Activated T-helper 2 cell treated with anti-CD3 and anti-CD28 coated beads, Interferon-gamma antibody, Interleukin-2, Interleukin-4, amounts not matched to agents 10 μg/mL and 5 μg/mL and 100 μg/mL, durations not matched to agents 14 hours and 24 hours and 36 hours (primary cell): ENCODE measurements at places on chromosomes 1 and 21.

GRCh38 chr1:112509005-112509659 is 367 bp downstream of the WNT2B start:
- no peak overlapping the region for H3K4me3 ChIP-seq
- H3K36me3 ChIP-seq = no peaks in the 10 kb centered on the region
- H3K4me1 ChIP-seq = peaks cover 2% of the 10 kb centered on the region
- no peak for DNase-seq

DNA sequence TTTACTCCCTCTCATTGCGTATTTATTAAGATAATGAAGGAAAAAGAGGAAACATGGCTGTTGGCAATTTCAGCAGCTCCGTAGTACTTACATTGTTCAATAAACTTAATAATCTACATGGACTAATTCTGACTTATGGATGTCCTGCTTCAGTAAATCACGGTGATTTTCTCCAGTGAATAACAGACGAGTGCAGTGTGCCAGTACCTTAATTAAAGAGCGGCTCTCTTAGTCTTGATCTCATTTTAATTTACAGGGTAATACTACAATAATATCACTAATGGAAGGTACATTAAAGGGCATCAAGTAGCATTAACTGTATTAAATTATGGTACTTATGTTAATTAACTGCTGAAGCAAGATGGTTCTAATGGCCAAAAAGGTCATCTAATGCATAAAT is 187.2 kb downstream of the NTNG1 start:
- no peaks in the 10 kb centered on the region for H3K36me3 ChIP-seq
- H3K4me3 ChIP-seq = no peak overlapping the region
- H3K4me1 ChIP-seq = no peaks in the 10 kb centered on the region

DNA sequence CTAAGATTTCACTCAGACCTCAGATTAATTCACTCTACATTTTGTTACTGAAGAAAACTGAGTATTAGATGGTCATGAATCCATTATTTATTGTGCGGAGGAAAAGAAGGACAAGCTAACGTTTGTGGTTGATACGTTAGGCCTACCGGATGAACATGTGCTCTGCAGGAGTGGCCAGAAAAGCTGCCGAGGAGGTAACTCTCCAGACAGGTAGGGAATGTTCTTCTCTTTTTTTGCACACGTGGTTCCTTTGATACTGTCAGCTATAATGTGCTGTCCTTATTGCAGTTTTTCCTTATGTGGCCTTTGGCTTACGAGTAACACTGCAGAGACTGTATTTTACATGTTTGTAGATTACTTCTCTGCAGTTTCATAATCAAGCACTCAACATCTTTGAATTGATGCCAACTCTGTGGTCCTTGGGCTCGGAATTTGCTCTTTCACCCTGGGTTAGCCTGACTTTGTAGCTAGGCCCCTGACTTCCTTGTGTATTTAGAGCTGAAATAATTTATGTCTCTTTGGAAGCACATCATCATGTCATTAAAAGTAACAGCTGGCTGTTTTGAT is 13.6 kb downstream of the MTR start:
- peaks cover 78% of the 10 kb centered on the region for H3K36me3 ChIP-seq
- no peak overlapping the region for H3K4me3 ChIP-seq
- no peaks in the 10 kb centered on the region for H3K27me3 ChIP-seq
- DNase-seq = no peak

DNA sequence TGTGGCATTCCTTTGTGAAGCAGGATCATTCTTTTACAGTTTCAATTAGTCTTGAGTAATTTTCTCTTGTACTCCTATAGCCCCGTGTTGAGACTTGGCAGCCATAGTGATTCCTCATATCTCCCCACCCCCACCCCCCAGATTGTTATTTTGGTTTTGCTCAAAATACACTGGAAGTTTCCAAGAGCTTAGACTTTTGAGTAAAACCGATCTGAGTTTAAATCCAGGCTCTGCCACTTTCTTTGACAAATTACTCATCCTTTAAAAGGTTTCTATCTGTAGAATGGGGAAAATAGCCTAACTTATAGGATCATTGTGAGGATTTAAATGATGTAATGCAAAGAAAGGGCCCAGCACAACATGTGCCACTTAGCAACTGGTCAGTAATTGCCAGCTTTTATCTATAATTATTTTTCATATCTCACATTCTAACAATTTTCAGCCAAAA is 53.1 kb upstream of the RC3H1 start:
- H3K27ac ChIP-seq = no peak overlapping the region
- H3K36me3 ChIP-seq = no peaks in the 10 kb centered on the region
- DNase-seq = no peak
- H3K4me3 ChIP-seq = no peak overlapping the region
- H3K27me3 ChIP-seq = peaks cover 17% of the 10 kb centered on the region
- peaks cover 2% of the 10 kb centered on the region for H3K4me1 ChIP-seq

DNA sequence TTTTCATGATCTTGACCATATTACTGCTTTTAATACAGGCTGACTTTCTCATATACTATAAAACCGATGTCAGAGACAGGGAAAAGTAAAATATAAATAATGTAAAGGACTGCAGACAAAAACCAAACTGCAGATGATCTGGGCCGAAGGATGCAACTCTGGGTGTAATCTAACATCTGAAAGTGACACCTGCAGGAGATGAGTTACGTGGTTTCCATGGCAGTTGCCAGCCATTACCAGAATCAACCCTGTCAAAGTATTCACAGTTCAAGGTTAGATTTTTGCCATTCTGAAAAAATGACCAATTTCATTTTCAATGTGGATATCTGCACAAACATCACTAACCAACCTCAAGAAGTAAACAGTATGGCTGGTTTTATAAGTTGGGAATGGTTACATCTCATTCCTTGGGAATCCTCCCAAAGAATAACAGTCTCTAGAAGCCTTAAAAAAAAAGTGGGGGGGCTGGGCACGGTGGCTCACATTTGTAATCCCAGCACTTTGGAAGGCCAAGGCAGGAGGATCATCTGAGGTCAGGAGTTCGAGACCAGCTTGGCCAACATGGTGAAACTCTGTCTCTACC is 27.7 kb downstream of the DNAJC11 start:
- no peaks in the 10 kb centered on the region for H3K27me3 ChIP-seq
- peaks cover 46% of the 10 kb centered on the region for H3K36me3 ChIP-seq
- H3K4me1 ChIP-seq = no peaks in the 10 kb centered on the region
- H3K27ac ChIP-seq = no peak overlapping the region

DNA sequence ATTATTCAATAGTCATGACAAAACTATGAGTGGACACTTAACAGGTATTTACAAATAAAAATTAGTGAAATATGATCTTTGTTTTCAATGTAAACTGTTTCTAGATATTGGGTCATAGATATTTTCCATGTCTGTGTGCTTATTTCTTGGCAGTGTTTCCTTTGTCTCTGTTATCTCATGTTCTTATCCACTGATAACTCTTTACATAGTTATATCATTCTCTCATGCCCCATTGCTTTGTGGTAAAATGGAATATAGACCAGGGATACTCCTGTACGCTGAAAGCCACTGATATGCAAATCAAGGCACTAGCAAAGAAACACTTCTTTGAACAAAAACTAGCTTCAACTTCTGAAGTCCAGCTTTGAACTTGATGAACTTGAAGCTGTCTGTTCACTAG is 113.1 kb downstream of the ITSN1 start:
- no peaks in the 10 kb centered on the region for H3K36me3 ChIP-seq
- H3K27me3 ChIP-seq = peaks cover 1% of the 10 kb centered on the region
- no peaks in the 10 kb centered on the region for H3K4me1 ChIP-seq
- no peak for DNase-seq

GRCh38 chr1:20137604-20138003 is 1.5 kb upstream of the PLA2G2F start:
- H3K4me3 ChIP-seq = no peak overlapping the region
- peaks cover 11% of the 10 kb centered on the region for H3K27me3 ChIP-seq
- H3K36me3 ChIP-seq = no peaks in the 10 kb centered on the region

DNA sequence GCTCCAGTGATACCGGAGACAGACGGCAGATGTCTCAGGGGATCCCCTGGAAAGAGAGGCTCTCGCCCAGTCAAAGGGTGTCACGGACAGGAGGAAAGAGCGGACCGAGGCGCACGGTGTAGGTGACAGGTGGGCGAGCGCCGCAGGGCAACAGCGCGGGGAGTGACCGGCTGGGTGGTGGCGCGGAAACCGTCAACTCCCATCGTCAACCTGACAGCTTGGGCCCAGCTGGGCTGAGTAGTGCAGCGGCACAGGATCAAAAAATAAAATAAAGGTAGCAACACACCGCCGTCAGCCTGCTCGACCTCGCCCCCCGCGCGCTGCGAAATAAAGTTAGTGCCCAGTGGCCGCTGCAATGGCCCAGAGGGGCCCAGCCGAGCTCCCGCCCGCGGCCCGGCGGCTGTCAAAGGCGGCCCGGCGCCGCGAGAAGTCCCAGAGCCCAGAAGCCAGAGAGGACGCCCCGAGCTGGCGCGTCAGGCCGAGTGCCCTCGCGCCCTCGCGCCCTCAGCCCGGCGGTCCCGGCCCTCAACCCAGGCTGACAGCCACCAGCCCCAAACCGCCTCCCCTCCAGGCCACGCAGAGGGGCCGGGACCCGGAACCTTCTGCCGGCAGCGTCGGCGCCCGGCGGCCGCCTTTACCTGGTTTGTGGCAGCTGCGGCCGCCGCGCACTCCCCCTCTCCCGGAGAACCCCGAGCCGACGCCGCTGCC is at the start of gene LYST:
TSS of gene LYST (minus strand) at position 702 of the 708 bp plus-strand sequence. CDS start 36,489 bp downstream, outside the sequence.
- peak within 1 kb of the TSS; percentile 99 for H3K27ac ChIP-seq
- H3K27me3 ChIP-seq = no peaks in the 10 kb centered on the region
- H3K36me3 ChIP-seq = peaks cover 48% of the 10 kb centered on the region
- H3K4me3 ChIP-seq = peak within 1 kb of the TSS; percentile 98
